ENCODE measurements at places on chromosomes 1 and 21.

- peak; percentile 57 for DNase-seq
Observed at GRCh38 chr1:33424205-33424604, 6.7 kb downstream of the PHC2 start.

- no peak for DNase-seq
Observed at GRCh38 chr1:6274102-6274501, 13.2 kb upstream of the GPR153 start.

DNA sequence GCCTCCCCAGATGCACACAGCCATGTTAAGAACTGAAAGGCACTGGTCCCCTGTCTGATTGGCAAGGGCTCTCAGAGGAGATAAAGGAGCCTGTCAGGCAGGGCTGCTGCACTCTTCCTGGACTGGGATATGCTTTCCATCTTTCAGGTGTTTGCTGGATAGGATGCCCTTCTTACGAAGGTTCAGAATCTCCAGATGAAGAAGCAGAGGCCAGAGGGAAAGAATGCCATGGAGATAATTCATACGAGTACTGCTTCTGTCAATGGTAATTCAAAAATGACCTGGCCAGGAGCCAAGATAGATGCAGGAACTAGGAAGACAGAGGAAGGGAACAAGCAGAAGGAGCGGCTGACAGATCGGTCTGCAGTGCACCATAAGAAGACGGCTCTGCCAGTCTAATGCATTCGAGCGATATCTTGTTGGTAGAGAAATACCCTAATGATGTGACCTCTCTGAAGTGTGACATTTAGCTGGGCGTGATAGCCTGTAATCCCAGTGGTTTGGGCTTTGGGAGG is 16.6 kb upstream of the ATP2B4 start:
- DNase-seq: no peak

- DNase-seq: no peak
Observed at GRCh38 chr1:89844241-89844807, 23.5 kb downstream of the LRRC8D start.

GRCh38 chr1:8348777-8349472 is 31.0 kb downstream of the SLC45A1 start:
- peak; percentile 61 for DNase-seq

GRCh38 chr1:19163261-19163660 is 46.8 kb downstream of the UBR4 start:
- DNase-seq: peak; percentile 58

GRCh38 chr1:206555473-206555935 is 48.2 kb downstream of the RASSF5 start:
- DNase-seq: peak; percentile 42

DNA sequence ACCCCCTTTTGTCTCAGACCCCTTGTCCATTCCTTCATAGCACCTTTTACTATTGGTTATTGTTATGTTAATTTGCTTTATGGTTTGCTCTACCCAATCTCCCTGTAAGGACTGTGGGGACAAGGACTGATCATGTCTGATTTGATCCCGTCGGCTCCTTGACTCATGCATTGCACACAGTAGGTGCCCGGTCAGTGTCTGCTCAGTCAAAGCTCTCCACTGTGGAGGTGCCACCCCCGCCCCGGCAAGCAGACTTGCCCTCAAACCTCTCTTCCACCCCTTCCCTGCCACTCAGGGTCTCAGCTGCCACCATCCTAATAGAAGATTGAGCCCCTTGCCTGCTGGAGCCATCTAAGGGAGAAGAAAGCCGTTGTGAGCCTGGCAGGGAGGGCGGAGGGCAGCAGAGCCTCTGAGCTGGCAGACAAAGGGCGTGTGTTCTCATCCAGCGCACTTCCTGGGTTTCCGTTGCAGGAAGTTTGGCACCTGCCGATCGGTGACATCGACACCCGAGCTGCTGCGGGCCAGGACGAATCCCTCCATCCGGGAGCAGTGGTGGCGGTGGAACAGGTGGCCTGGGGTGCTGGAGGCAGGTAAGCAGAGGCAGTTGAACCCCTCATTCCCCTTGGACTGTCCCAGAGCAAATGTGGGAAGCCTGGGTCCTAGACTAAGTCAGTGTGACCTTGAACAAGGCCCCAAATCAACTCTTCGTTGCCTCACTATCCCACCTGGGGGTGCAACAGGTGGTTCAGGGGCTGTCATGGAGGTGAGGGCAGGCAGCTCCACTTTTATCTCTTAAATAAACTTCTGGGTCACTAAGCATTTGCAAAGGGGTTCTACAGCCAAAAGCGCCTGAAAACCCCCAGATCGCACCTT is 2.2 kb upstream of the FBLIM1 start:
- DNase-seq: no peak

DNA sequence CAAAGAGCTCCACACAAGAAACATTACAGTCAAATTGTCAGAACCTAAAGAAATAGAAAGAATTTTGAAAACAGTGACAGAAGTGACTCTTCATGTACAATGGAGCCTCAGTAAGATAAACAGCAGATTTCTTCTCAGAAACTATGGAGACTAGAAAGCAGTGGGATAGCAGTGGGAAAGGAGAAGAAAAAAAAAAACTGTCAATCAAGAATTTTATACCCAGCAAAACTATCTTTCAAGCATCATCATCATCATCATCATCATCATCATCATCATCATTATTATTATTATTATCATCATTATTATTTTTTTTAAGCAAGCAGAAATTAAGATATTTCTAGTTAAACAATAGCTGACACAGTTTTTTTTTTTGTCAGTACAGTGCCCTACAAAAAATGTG is 24.2 kb downstream of the CEP170 start:
- DNase-seq: peak; percentile 52

GRCh38 chr21:44764319-44765230 is 37.0 kb downstream of the UBE2G2 start:
- DNase-seq: no peak

DNA sequence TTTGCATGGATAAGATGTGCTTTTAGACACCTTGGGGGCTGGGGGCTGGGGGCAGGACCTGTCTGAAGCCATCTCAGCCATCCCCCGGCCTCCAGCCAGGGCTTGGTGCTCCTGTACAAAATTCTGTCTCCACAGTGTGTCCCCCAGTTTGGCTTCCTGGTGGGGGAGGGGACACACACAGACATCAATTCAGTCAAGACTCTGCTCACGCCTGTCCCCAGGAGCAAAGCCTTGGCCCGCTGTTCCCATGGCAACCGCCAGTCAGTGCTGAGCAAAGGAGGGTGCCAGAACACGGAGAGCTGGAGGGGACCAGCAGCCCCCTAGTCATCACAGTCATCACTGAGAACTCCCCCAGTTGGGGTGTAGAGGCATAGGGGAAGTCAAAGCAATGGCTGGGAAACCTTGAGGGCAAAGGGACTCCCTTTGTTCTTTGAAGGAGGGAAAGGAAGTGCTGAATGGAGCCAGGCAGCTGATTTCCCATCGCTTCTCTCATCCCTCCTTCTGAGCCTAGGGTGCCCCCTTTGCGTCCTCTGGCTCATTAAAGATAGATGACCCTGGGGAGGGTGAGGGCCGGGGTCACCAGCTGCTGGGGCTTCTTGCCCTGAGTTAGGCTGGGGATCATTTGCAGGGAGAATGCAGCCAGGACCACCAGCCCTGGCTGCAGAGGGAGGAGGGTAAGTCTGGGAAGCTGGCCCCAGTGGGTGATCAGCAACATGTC is 134.9 kb upstream of the IPO9 start:
- no peak for DNase-seq

- no peak for DNase-seq
Observed at GRCh38 chr21:34827445-34828235, 158.8 kb downstream of the CLIC6 start.

DNA sequence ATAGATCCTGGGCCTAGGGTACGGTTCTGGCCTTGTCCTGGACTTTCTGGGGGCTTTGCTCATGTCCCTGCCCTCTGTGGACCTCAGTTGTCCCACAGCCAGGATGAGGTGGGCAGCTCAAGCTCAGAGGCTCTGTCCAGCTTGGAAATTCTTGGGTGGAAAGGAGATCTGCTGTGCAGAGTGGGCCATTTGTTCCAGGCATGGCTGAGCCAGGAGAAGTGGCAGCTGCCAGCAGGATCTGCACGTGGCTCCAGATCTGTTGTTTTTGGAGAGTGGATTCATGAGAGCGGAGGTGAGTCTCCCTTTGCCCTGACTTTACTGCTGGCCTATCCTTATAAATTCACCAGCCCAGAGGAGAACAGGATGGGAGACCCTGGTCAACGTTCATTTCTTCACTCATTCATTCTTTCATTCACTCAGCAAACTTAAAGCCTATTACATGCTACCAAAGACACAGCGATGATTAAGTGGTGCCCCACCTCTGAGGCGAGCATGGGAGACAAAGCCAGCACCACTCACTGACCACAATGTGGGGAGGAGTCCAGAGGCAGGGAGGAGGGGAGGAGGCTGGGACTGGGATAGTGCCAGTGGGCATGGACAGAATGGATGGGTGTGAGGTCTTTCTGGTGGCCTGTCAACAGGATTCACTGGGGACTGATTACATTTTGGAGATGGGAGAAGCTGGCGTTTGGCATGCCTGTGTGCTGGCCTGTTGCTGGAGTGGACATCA is 205.1 kb downstream of the TRABD2B start:
- no peak for DNase-seq

- DNase-seq: no peak
Observed at GRCh38 chr1:106613861-106614260, 442.6 kb upstream of the PRMT6 start.

DNA sequence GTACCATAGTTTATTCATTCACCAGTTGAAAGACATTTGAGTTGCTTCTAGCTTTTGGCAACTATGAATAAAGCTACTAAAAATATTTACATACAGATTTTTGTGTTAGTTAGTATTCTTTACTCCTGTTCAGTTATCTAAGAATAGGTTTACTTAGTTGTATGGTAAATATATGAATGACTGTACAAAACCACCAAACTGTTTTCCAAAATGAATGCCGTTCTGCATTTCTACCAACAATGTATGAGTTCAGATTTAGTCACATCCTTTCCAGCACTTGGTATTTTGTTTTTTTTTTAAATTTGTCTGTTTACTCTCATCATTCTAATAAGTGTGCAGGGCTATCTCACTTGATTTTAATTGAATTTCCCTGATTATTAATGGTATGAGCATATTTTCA is 3.4 kb upstream of the KIFAP3 start:
- peak; percentile 63 for DNase-seq

GRCh38 chr1:203150511-203151297 is 23.2 kb downstream of the ADORA1 start:
- no peak for DNase-seq

DNA sequence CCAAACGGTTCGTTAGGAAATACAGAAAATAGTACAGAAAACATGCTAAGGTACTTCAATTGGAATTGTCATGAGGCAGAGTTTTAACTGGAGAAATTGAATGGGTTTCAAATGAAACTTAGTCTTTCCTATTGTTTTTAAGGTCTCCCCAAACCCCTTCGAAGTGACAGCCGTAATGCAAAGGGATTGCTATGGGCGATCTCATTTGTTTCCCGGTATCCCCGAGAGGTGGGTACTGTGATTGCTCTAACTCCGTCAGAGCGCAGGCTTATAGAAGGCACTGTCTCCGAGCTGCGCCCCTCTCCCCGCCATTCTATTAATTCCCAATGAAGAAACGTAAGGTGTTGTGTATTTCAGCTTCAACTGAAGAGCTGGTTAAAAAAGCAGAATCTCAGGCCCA is 22.0 kb upstream of the RNF187 start:
- DNase-seq: no peak

DNA sequence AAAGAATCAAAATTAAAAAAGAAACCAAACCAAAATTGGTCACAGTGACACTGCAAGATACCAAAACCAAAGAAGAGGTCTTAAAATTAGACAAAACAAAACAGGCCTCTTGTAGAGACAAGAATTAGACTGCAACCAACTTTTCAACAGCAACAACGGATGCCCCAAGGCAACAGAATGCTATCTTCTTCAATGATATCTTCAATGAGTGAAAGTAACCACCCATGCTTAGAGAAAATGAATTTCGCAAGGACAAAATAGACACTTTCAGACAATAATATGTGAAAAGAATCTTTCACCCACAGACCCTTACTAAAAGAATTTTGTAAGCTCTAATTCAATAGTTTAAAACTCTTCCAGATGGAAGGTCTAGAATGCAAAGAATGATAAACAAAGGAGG is 41.7 kb downstream of the USP48 start:
- DNase-seq: no peak

DNA sequence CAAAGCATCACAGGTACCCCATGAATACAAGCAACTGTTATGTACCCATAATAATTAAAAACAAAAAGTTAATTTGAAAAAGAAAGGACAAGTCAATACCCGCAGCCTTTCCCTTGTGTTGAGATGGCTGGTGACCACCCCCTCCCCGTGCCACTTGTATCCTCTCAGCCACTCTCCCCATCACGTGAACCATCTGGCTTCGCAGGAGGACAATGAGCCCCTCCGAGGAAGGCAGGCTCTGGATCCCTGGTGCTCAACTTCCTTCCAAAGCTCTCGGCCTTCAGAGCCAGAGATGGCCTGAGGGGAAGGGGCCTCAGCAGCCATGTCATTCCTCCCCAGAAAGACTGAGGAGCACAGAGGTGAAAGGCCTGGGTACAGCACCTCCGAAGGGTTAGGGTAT is 120.4 kb upstream of the RAB4A start:
- no peak for DNase-seq

- DNase-seq: no peak
Observed at GRCh38 chr1:98177751-98178150, 256.9 kb upstream of the DPYD start.

DNA sequence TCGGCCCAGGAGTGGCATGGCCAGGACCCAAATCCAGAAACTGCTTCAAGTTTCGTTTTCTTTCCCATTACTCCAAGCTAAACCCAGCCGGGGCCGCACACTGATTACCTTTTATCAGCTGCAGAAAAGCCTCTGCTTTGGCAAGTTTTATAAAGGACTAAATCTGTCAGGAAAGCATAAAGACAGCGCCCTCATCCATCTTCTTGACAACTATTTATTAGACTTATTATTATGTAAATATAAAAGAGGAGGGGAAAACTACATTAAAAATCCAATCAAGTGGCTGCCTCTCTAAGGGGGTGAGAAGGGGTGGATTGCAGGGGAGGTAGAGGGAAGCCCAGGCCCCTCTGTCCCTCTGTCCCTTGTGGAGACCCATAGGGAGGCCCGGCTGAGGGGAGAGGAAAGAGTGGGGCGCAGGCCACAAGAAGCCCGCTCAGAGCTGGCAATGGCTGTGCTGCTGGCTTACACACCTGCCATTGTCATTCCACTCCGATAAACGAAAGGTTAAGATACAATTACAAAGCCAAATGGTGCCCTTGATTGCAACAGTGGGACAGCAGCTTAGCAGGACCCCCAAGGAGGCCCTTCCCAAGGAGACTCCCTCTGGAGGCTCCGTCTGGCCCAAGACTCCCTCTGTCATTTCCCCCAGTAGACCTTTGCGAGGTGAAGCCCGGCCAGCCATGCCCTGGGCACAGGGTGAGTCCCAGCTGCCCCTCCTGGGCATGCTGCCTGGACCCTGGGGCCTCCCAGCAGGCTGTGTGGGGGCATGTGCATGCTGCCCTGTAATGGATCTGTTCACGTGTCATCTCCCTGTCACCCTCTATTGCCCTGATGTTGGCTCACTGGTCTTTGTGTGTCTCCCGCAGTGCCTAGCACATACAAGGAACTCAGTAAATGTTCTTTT is 45.4 kb downstream of the KCND3 start:
- DNase-seq: no peak

GRCh38 chr1:175824079-175824478 is 80.7 kb upstream of the TNR start:
- no peak for DNase-seq

- DNase-seq: peak; percentile 17
Observed at GRCh38 chr1:78950826-78951225, 55.7 kb downstream of the ADGRL4 start.

- DNase-seq: no peak
Observed at GRCh38 chr1:205448540-205449253, 7.1 kb downstream of the BLACAT1 start.
